HFFc6 (cell line): ENCODE measurements at places on chromosomes 4 and X. TPM values are rescaled to one million over a fixed set of nuclear protein-coding genes. Genes with fewer than 3 reads are reported as not detected.
A peak's percentile ranks its signal among the peaks of the same experiment; 100 is the strongest.

CT47A7 gene
- not detected in 3 replicates for total RNA-seq

DNA sequence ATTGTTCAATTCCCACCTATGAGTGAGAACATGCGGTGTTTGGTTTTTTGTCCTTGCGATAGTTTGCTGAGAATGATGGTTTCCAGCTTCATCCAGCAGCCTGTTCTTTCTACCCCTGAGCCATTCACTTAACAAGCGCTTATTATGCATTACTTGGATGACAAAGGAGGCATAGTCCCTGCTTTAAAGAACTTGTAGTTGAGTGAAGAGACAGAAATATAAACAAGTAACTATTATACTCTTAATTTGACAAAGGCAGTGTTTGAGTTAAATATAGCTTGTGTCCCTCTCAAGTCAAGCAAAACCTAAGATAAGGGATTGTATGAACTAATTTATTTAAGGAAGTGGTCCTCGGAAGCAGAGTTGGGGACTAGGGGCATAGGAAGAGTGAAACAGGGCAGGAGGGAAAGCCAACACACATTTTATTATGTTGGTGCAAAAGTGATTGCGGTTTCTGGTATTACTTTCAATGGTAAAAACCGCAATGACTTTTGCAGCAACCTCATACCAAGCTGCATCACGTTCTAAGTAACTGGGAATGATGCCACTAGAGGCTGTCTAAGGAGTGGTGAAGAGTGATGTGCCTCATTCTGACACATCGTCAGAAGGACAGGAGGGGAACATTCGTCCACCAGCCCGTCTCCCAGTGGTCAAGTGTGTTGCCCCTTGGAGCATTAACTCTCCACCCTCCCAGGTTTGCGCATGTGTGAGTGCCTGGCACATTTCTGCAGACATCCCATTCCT lies 41.8 kb downstream of the QDPR start:
- peak; percentile 35 for DNase-seq

- no peak for DNase-seq
Observed at GRCh38 chr4:184347251-184348239, 126.8 kb downstream of the IRF2 start.

DNA sequence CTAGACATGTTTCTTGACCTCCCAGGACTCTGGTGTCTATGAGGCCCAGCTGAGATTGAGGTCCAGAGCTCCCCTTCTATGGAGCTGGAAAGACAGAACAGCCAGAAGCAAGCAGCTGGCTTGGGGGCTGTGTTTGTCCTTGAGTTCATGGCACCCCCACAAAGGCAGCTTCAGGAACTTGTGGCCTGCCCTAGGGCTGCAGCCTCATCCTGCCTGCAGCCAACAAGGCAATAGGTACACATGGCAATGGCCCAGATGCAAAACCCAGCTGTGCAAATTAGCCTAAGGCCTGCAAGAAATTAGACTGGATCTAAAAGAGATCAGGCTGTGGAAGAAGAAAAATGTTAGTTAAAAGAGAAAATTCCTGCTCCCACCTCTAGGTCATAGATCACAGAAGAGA lies 131.7 kb upstream of the NALF2 start:
- DNase-seq, result no peak

GRCh38 chr4:106367072-106367471 lies 1.5 kb downstream of the GIMD1 start:
- DNase-seq, result no peak

- DNase-seq, result no peak
Observed at GRCh38 chr4:108589961-108590360, 30.4 kb upstream of the RPL34 start.

GRCh38 chr4:113327494-113327893 lies 278.0 kb downstream of the ANK2 start:
- no peak for DNase-seq

- DNase-seq, result peak; percentile 36
Observed at GRCh38 chrX:40651620-40652223, 4.4 kb upstream of the CXorf38 start.

DNA sequence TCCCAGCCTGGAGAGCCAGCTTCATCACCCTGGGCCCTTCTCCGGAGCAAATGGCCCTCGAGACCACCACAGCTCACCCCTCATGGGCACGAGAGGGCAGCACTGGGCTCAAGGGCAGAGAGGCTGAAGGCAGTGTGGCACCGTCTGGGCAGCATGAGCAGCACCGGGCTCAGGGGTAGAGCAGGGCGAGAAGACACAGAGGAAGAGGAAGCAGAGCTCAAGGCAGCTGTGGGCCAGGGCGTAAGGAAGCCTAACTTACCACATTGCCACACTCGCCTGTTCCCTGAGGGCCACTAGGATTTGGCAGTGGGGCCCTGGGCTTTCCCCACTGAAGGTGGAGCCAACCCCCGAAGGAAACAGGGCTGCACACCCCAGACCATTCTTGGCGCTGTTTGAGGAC lies 15.5 kb downstream of the ZNF185 start:
- no peak for DNase-seq

ADH7 gene
- total RNA-seq, result not detected in 3 replicates

ZNF157 gene
- total RNA-seq, result not detected in 3 replicates

DNA sequence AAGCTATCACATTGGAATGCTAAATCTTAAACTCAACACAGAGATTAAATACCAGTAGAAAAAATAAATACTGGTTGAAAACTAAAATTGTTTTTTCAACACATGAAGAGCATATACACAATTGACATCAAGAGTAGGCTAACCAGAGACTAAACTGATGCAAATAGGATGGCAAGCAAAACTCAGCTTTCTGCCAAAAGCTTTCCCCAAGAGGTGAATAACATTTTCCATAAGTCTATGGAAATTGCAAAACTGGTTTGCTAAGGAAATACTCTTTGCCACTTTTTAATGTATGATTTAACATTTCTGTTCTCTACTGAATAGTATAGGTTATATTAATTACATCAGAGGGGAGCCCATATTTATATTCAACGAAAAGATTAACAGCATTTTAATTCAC lies 23.8 kb downstream of the IQCM start:
- DNase-seq, result no peak

CSN1S1 gene
- total RNA-seq, result not detected in 2 replicates

DNA sequence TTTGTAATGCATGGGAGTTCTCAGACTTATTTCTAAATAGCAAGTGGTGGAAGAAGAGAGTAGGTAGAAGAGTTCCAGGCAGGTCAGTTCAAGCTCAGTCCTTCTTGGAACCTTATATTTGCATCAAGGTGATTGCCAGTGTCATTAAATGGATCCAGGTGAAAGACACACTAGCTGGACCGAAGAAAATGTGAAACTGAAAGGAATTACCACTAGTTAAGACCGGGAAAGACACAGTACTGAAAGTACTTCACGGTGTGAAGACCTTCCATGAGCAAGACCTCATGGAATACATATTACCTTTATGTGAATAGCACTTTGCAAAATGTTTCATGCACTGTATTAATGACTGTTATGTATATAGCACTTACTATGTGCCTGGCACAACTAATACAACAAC lies 19.1 kb downstream of the TMEM150C start:
- DNase-seq, result no peak

DNA sequence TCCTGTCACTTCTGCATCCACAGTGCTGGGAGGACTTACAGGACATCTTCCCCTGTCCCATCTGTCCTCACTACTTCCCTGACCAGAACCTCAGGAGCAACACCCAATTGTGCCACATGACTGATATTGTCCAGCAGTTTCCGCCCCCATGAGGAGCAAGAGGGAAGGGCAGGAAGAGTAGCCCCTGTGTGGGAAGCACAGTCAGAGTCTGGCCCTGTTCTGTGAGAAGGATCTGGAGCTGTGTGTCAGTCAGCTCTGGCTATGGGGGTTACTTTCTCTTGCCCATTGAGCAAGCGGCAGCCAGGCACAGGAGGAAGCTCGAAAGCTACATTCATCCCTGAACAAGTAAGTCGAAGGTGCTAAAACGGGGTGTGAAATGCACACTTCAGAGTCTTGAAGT lies 14.8 kb upstream of the TRIM60 start:
- no peak for DNase-seq

GRCh38 chrX:69028761-69029120 lies 136.5 kb downstream of the PJA1 start:
- no peak for DNase-seq

DNA sequence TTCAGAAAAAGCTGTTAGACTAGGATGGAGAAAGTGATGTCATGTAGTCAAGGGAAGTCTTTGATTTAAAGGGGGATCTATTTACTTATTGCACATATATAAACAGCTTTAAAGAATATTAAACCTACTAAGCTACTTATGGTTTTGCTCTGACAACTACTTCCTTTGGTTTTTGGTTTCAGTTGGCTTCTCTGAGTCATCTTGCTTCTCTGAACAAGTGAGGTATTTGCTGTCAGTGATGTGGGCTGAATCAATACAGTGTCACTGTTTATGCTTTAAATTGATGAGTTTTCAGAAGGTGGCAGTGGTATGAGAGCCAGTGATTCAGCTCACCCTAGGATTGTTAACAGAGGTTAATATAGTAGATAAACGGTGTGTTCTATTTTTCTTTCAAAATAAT lies 75.1 kb downstream of the CEP44 start:
- peak; percentile 29 for DNase-seq

CT47B1 gene
- not detected in 3 replicates for total RNA-seq

ADH1C gene
- not detected in 3 replicates for total RNA-seq

DNA sequence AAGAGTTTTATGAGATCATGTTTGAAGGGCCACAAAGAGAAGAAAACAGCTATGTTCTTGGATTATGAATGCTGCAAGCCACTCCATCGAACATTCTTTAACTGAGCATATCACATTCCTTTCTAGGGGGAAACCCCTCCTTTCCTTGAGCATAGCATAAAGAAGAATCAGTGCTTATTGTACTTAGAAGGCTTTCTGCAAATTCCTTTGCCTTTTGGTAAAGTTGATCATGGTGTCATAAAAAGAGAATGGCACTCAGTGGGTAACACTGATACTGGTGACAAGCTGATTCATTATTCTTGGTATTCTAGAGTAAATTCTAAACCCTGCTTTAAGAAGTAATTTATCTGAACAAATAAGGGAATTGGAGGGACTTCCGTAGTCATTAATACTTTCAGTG lies 88.5 kb upstream of the GPR34 start:
- DNase-seq, result peak; percentile 50

CCDC158 gene
- total RNA-seq, result not detected in 3 replicates

DACH2 gene
- not detected in 2 replicates for total RNA-seq

P2RY8 gene
- not detected in 3 replicates for total RNA-seq

DNA sequence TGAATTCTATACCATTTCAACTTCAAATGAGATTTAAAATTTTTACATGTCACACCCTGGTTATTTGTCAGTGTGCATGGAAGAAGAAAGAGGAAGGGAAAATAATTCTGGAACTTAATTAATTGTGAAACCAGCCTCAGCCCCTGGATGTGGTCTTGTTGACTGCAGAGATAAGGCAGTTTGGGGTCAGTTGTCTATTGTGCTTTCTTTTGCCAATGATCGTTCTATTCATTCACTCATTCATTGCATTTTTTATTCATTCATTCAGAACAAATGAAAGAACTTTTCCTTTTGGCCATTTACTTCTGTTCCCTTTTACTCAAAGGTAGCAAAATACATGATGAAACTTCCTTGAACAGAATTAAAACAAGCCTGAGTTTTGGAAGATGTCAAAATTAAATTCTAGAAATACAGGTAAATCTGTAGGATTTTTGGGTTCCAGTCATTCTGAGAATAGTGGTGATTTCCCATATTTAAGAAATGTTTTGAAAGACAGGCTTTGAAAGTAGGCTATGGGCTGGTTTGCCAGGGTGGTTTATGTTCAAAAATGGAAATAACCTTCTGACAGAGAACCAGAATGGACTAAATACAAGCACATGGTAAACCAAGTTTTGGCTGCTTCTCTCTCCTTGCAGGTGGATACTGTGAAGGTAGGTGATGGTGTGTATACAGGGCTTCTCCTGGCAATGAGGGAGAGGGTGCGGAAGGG lies 35.7 kb downstream of the PARM1 start:
- DNase-seq, result no peak

DNA sequence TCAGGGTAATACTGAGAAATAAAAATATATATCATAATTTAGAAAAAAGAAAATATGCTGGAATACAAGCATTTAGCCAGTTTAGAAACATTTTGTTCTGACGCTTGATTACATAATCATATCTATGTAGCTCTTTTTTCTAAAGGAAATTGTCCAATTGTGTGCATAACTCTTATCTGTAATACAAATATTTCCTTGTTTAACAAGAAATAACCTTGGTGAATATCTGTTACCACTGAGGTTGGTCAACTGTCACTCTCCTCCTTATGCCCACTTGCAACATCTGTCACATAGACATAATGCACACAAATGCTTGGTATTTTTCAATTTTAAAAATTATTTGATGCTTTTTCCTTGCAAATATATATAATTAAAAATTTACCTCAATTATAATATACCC lies 609.7 kb downstream of the TLL1 start:
- DNase-seq, result no peak

DNA sequence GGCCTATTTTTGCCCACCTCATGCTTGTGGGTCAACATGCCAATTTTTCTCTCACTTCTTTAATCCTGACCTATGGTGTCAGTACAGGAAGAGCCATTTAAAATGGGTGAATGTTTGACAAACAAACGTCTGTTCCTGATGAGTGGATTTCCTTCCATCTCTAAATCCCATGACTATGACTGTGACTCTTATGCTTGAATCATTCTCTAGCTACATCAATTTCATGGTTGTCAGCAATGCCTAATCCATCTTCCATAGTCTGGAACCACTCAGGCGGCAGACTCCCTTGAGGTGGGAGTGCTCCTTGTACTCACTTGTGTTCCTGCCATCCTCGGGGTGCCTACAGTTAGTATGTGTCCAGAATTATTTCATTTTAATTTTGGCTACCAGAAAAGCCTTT lies 194.9 kb upstream of the RPS6KA3 start:
- peak; percentile 28 for DNase-seq

HMX1 gene
- not detected in 3 replicates for total RNA-seq

DNA sequence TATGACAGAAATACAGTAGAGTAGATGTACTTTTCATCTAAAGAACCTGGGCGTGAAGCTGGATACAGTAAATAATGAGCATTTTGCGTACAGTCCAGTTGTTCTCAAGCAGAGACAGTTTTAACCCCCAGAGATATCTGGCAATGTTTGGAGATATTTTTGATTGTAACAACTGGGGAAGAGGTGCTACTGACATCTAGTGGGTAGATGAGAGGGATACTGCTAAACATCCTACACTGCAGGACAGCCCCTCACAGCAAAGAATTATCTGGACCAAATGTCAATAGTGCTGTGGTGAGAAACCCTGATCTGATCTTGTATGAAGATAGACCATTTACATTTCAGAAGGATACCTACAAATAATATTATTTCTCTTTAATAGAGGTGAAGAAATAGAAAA lies 200.2 kb upstream of the FAM47A start:
- DNase-seq, result no peak

DNA sequence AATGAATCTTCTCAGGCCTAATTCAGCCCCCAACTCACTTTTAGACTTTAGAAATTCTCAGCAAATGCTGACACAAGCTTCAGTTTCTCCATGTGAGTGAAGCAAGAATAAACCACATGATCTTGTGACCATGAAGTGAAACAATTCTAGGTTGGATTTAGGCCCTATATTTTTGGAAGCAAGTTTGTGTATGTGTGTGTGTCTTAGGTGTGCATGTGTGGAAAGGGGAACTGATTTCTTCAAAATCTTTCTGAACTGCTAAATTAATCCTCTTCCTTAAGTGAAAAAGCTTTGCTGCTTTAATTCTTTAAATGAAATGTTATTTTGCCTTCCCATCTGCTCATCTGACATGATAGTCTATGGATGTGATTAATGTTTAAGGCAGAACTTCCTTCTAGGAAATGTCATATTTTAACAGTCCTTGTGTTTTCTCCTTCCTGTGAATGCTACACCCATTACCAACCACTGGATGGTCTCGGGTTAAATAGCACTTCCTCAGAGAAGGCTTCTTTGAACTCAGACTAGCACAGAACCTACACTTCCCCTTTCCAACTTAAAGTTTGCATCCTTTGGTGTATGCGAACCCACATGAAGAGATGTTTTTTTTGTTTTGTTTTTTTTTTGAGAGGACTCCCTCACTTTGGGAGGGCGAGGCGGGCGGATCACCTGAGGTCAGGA lies 1.2 kb upstream of the TMEM144 start:
- no peak for DNase-seq

BEND4 gene
- not detected in 3 replicates for total RNA-seq
